ENCODE measurements at places on chromosomes 2 and 18.

GRCh38 chr2:173931751-173932150 is 33.4 kb downstream of the SP3 start:
- H3K27me3 ChIP-seq, result no peaks in the 10 kb centered on the region
- DNase-seq, result no peak
- H3K4me1 ChIP-seq, result no peaks in the 10 kb centered on the region
- no peak overlapping the region for H3K27ac ChIP-seq
- H3K36me3 ChIP-seq, result no peaks in the 10 kb centered on the region

- H3K4me1 ChIP-seq, result no peaks in the 10 kb centered on the region
- H3K27ac ChIP-seq, result no peak overlapping the region
- H3K36me3 ChIP-seq, result no peaks in the 10 kb centered on the region
- DNase-seq, result no peak
Measured at GRCh38 chr2:124836416-124836815, 811.3 kb downstream of the CNTNAP5 start.

DNA sequence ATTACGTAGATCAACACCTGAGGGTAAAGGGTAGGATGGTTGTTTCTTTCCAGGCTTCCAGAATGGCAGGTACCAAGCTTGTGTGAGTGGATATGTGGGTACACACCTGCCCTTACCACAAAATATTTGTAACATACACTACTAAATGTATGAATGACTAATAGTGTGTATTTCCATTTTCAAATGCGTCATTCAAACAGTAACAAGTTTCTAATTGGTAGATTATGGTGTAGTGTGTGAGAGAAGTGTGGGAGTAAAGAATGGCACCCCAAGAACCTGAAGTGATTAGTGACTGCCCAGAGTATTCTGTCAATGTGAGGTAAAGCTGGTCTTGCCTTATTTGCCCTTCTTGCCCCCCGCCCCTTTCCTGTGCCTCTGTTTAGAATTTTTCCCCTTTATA is 21.1 kb downstream of the AGPS start:
- H3K36me3 ChIP-seq, result no peaks in the 10 kb centered on the region
- DNase-seq, result no peak
- no peak overlapping the region for H3K27ac ChIP-seq
- H3K27me3 ChIP-seq, result no peaks in the 10 kb centered on the region
- no peaks in the 10 kb centered on the region for H3K4me1 ChIP-seq

DNA sequence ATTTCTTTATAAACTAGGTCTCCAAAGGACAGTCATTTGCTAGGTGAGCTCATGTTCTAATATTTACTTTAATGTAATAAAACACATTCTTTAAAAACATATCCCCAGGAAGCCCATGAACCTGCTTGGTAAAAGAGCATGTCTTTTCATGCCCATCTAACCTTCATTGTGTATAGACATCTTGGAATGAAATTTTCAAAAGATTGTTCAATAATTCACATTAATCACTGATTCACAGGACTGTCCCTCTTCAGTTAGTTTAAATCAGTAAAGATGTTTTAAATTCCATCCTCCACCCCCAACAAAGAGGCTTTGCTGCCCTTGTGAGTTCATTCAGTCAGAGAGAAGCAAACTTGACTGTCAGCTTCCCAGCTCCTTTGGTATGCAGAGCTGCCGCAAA is 633.4 kb upstream of the CELF4 start:
- H3K4me3 ChIP-seq, result no peak overlapping the region
- no peak overlapping the region for H3K27ac ChIP-seq
- H3K4me1 ChIP-seq, result no peaks in the 10 kb centered on the region
- no peaks in the 10 kb centered on the region for H3K36me3 ChIP-seq
- DNase-seq, result no peak

DNA sequence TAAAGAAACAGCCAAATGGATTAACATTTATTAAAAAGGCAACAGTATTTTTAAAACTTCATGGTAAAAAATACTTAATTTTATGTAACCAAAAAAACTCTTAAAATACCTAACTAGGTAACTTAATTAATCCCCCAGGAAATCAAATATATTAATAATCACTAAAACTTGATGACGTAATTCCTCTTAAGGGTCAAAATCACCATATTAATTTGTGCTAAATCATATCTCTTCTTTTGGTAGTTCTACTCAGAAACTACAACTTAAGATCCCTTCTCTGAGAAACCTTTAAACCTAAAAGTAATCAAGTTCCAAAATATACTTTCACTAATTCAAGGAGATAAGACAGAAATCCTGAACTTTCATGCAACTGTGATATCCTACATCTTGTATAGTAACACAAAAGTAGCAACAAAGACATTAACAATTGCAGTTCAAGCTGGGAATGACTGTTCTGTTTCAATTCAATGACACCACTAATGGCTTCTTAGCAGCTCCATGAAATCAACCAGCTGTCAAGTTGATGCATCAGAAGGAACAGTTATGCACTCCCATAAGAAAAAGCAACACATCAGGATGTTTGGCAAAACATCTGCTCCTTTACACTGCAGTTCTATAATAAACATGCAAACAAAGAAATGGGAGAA is 4.0 kb downstream of the BAZ2B start:
- no peak for DNase-seq
- H3K4me3 ChIP-seq, result no peak overlapping the region
- peaks cover 22% of the 10 kb centered on the region for H3K4me1 ChIP-seq
- H3K36me3 ChIP-seq, result no peaks in the 10 kb centered on the region

GRCh38 chr2:196206804-196207203 is 35.4 kb upstream of the STK17B start:
- no peaks in the 10 kb centered on the region for H3K36me3 ChIP-seq
- H3K4me1 ChIP-seq, result no peaks in the 10 kb centered on the region
- no peak for DNase-seq
- H3K27ac ChIP-seq, result no peak overlapping the region
- no peak overlapping the region for H3K4me3 ChIP-seq

GRCh38 chr2:63488118-63488713 is 100.1 kb downstream of the WDPCP start:
- H3K27me3 ChIP-seq, result no peaks in the 10 kb centered on the region
- H3K4me1 ChIP-seq, result no peaks in the 10 kb centered on the region
- no peak overlapping the region for H3K27ac ChIP-seq
- no peaks in the 10 kb centered on the region for H3K36me3 ChIP-seq
- no peak for DNase-seq

GRCh38 chr2:241111440-241111805 is 9.3 kb upstream of the MTERF4 start:
- DNase-seq, result no peak
- H3K4me3 ChIP-seq, result no peak overlapping the region
- H3K36me3 ChIP-seq, result no peaks in the 10 kb centered on the region
- no peak overlapping the region for H3K27ac ChIP-seq

DNA sequence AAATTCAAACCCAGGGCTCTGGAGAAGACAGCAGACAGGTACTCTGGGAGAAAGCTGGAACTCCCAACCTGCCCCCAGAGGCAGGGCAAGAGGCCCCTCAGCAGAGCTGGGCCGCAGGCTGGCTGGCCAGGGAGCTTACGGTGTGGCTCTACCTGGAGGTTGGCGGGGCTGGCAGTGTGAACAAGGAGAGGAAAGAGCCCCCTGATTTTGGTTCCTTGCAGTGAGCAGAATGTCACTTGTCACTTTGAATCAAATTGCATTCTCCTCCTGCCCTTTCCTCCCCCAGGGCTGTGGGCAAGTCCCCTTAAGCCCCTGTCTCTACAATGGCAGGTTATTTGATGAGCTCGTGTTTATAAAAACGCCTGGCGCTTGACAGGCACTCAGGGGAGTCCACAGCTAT is 32.6 kb downstream of the MYO7B start:
- no peak overlapping the region for H3K4me3 ChIP-seq
- DNase-seq, result no peak
- H3K4me1 ChIP-seq, result no peaks in the 10 kb centered on the region
- no peak overlapping the region for H3K27ac ChIP-seq
- no peaks in the 10 kb centered on the region for H3K27me3 ChIP-seq
- no peaks in the 10 kb centered on the region for H3K36me3 ChIP-seq

DNA sequence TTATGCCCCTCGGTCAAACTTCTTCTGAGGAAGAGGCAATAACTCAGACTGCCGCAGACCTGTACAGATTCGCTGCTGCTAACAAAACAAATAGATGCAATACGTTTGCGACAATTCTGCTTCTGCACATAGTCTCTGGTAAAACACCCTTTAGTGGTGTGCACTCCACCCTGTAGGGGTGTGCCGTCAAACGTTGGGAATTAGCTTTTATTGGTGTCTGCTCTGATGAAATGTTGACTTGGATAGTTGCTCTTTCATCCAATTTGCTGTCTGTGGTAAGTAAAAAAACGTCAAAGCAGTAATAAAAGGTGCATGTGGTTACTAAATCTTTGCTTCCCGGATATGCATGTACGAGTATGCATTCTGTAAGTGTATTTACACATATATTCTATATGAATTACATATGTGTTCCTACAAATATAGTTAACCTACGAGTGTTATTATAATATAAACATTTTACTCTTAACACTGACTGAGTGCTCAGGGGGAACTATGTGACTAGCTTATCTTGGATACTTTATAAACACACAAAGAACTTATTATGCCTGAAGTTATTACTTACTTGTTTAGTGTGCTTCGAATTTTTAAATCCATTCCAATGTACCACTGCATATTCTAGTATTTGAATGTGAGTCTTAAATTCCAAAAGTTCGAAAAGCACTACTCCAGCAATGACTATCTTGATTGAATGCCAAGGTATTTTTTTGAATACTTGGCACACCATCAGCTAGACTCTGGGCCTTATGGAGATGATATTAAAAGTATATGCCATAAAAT is 610.2 kb downstream of the ZEB2 start:
- H3K4me3 ChIP-seq, result no peak overlapping the region
- DNase-seq, result peak; percentile 22
- no peaks in the 10 kb centered on the region for H3K4me1 ChIP-seq
- H3K36me3 ChIP-seq, result no peaks in the 10 kb centered on the region
